Naive thymus-derived CD4-positive, alpha-beta T cell (primary cell): ENCODE measurements at places on chromosomes 6 and 20. TPM values are rescaled to one million over a fixed set of nuclear protein-coding genes. Genes with fewer than 3 reads are reported as not detected.

- DNase-seq = no peak
Observed at GRCh38 chr6:72757048-72757447, 135.2 kb downstream of the KCNQ5 start.

DNA sequence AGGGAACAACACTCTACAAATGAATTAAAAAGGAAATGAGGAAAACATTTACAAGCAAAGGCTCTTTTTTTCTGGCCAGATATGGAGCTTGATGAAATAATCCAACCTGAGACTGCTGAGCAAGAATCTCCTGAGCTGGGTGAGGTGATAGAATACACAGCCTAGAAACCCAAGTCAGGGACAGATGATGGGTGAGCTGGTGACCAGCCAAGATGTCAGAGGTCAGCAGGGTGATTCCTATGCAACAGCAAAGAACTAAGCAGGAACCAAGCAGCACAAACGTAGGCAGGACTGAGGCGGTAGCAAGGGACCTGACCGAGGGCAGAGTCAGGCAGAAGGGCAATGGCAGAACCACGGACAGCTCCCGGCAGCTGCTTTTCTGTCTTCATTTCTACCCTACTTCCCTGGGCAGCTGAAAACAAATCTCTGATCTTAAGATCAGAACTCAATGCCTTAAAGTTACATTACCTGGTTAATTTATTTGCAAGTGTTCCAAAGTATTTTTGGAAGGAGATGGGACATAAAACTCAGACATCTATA, 75.1 kb downstream of the CDC40 start:
- DNase-seq = no peak

GRCh38 chr20:61812121-61812844, 253.4 kb downstream of the TAF4 start:
- DNase-seq = no peak

GRCh38 chr20:40802886-40803285, 113.8 kb upstream of the MAFB start:
- DNase-seq = no peak

- no peak for DNase-seq
Observed at GRCh38 chr6:137259349-137259748, 40.2 kb upstream of the IFNGR1 start.

- peak; percentile 81 for DNase-seq
Observed at GRCh38 chr6:106117579-106117978, 31.4 kb downstream of the PRDM1 start.

DNA sequence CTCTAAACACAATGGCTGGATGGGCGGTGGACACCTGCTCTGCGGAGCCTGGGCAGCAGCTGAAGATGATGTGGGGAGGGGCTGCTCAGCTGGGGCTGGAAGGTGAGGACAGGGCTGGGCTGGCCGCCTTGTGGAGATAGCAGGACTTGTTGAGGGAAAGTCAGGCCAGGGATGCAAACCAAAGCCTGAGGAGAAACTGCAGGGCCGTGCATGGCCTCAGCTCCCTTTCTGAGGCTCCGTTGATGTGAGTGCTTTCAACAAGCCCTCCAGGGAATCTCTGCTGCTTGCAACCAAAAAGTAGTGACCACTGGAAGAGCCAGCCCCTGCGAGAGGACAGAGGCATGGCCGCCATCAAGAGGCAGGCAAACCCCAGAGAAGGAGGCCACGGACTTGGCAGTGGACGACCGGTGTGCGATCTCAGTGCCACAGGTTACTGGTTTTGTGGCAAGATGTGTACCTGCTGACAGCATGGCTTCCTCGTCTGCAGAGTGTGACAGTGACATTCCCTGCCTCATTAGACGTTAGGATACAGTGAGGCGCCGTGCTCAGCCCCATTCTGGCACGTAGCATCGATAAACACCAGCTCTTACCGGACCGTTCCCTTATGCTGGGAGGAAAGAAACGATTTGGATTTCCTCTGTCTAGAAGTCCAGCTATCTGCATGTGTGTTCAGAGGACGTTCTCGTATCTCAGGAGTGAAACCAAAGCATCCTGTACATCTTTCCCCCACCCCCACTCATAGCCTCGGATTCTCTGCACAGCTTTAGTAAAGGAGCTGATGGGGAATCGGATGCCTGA, 37.9 kb downstream of the ERMARD start:
- DNase-seq = no peak

DNA sequence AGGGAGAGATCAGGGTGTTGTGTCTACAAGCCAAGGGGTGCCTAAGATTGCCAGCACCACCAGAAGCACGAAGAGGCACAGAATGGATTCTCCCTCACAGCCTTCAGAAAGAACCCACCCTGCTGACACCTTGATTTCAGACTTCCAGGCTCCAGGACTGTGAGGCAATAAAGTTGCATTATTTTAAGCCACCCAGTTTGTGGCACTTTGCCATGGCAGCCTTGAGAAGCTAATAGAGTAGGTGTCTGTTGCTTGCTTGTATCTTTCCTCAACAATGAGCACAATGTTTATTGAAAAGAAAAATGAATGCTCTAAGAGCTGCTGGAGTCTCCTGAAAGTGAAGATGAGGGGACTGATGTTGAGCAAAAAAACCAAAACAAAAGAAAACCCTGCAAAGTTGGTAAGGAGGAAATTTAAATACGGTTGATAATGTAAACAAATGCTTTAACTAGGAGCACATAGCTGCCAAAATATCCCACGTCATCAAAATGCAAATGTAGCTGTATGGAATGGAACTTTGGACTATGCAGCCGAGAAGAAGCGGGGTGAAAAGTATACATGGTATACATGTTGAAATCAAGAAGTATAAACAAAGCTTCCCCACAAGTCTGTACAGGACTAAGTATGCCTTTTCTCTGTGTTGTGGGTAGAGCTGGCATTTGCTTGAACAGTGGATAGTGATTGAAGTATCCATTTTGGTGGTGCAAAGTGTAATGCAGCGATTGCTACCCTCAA, 8.0 kb downstream of the IL20RA start:
- no peak for DNase-seq

- no peak for DNase-seq
Observed at GRCh38 chr20:3932681-3933080, 43.5 kb downstream of the PANK2 start.

GRCh38 chr6:51824940-51825339, 262.5 kb downstream of the PKHD1 start:
- DNase-seq = no peak

DNA sequence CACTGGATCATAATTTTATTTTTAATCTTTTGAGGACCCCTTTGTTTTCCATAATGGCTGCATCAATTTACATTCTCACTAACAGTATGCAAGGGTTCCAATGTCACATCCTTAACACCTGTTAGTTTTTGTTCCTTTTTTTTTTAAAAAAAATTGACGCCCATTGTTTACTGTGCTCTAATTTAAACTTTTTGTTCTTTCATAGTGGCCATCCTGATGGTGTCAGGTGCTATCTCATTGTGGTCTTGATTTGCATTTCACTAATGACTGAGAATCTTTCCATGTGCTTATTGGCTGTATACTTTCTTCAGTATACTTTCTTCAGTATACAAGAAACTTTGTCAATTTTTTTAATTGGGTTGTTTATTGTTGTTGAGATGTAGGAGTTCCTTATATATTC, 347.0 kb downstream of the RNGTT start:
- DNase-seq = no peak

DNA sequence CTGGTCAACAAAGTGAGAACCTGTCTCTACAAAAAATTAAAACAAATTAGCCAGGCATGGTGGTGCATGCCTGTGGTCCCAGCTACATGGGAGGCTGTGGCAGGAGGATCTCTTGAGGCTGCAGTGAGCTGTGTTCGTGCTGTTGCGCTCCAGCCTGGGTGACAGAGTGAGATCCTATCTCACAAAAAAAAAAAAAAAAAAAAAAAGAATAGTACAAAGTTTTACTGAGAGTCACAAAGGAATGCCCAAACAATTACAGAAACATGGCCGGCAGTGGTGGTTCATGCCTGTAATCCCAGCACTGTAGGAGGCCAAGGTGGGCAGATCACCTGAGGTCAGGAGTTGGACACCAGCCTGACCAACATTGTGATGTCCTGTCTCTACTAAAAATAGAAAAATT, 14.8 kb upstream of the DSTN start:
- DNase-seq = no peak

GRCh38 chr20:47419953-47420514, 63.5 kb upstream of the ZMYND8 start:
- DNase-seq = no peak

DNA sequence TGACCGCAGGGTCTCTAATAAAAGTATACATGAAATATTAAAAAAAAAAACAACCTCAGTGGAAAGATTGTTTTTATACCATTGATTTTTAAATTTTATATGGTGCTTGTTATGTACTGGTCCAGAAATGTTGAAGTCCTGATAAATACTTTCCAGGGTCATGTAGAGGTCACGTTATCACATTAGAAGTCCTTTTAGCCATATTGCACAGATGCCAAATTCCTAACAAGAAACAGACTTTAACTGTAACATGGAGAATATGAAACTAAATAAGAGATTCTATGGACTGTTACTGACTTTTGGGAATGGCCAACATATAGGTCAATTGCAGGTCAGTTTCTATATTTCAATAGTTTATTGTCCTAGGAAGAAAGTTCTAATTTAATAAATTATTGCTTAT, 89.0 kb downstream of the ADGRB3 start:
- no peak for DNase-seq

- DNase-seq = no peak
Observed at GRCh38 chr6:89530982-89531381, 98.0 kb downstream of the ANKRD6 start.

The DDX39B gene
- total RNA-seq = 741 TPM

The SYNDIG1 gene
- not detected for total RNA-seq

The IL17F gene
- not detected for total RNA-seq

The HDGFL1 gene
- not detected for total RNA-seq

The LPA gene
- not detected for total RNA-seq
